Mesothelial cell of epicardium (in vitro differentiated cells): ENCODE measurements at places on chromosomes 4 and X. TPM values are rescaled to one million over a fixed set of nuclear protein-coding genes. Genes with fewer than 3 reads are reported as not detected.

The IL2RG gene
- 0.25 TPM in 1 of 3 replicates, not detected in the others for total RNA-seq

- peaks cover 2% of the 10 kb centered on the region for H3K36me3 ChIP-seq
- H3K27me3 ChIP-seq = no peaks in the 10 kb centered on the region
- H3K4me3 ChIP-seq = no peak overlapping the region
- H3K27ac ChIP-seq = no peak overlapping the region
- DNase-seq = no peak
- no peaks in the 10 kb centered on the region for H3K4me1 ChIP-seq
These were observed 122.5 kb upstream of the IL15 start for GRCh38 chr4:141513866-141514265.

DNA sequence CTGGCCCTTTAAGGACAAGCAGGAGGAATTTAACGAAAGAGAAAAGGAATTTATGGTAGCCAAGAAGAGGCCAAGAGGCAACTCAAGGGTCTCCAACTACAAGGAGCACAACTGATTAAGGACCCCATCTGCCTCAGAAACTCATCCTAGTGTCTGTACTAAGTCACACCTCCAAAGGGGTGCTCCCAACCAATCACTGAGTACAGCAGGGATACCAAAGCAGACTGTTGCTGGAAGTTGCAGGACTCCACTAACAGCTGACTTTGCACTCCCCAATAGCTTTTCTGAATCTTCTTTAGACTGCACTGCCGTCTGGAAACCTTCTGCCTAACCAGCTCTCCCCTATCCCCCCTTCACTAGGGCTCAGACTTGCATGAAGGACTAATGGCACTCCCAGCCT is 50.6 kb downstream of the ATP11C start:
- H3K4me3 ChIP-seq = no peak overlapping the region
- DNase-seq = no peak
- H3K27ac ChIP-seq = no peak overlapping the region
- H3K4me1 ChIP-seq = peaks cover 7% of the 10 kb centered on the region
- H3K27me3 ChIP-seq = no peaks in the 10 kb centered on the region

- peaks cover 57% of the 10 kb centered on the region for H3K4me1 ChIP-seq
- H3K27ac ChIP-seq = peak overlapping the region; percentile 43
- no peak for DNase-seq
- peaks cover 6% of the 10 kb centered on the region for H3K36me3 ChIP-seq
- no peaks in the 10 kb centered on the region for H3K27me3 ChIP-seq
These were observed 30.1 kb downstream of the ADGRA3 start for GRCh38 chr4:22485737-22486136.

The UGT2B10 gene
- not detected in 3 replicates for total RNA-seq

DNA sequence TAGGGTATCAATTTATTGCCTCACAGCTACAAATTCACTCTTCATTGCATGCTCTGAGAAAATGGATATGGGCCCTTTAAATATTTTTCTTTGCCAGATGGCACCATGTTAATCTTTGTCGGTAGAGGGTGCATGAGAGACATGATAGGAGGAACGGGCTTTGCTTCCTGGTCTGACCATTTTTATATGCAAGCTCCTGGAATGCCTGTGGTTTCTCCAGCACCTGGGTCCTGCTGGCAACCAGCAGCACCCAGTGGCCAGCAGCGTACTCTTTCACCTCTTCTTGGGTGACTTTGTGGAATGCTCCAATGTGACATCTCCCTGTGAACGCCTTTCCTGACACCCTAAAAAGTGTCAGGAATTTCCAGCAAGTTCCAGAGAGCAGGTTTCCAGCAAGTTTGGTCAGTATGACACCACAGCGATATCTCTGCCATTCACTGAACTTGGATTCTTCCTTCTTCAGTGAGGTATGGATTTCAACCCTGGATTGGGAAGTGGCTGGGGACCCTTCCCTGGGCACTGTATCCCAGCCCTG is 140.3 kb upstream of the PGRMC2 start:
- no peak for DNase-seq
- no peak overlapping the region for H3K27ac ChIP-seq
- H3K27me3 ChIP-seq = no peaks in the 10 kb centered on the region
- H3K4me3 ChIP-seq = no peak overlapping the region
- H3K36me3 ChIP-seq = peaks cover 7% of the 10 kb centered on the region
- H3K4me1 ChIP-seq = no peaks in the 10 kb centered on the region
